Stimulated activated CD4-positive, alpha-beta T cell treated with anti-CD3 and anti-CD28 coated beads, Interleukin-1b, Interleukin-23, amount 100 ng/mL, for 1 hour (primary cell): ENCODE measurements at places on chromosomes 13 and 19.

GRCh38 chr13:95858286-95859075 lies 181.5 kb downstream of the DNAJC3 start:
- no peak for DNase-seq

- no peak for DNase-seq
These were observed 82.8 kb upstream of the MTIF3 start for GRCh38 chr13:27533155-27533643.

DNA sequence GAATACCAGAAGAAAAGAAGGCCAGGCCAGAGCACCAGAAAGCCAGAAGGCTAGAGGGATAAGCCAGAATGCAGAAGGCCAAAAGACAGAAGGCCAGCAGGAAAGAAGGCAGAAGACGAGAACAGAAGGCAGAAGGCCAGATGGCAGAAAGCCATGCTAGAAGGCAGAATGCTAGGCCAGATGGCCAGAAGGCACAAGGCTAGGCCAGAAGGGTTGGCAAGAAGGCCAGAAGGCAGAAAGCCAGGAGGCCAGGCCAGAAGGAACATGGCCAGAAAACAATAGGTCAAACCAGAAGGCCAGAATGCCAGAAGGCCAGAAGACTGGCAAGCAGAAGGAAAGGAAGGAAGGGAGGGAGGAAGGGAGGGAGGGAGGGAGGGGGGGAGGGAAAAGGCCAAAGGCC lies 188.8 kb downstream of the TUBA3C start:
- DNase-seq = no peak

DNA sequence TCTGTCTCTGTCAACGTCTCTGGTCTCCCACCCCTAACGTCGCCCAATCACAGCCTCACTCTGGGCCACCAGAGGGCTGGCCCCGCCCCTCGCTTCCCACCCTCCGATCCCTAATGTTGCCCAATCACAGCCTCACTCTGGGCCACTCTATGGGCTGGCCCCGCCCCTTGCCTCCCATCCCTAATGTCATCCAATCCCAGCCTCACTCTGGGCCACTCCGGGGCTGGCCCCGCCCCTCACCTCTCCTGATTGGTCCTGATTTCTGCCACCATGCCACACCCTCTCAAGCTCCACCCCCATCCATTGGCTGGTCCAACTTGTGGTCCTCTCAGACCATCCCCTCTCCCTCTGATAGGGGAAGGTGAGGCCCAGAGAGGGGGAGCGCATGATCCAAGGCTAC lies 24.9 kb downstream of the CELF5 start:
- DNase-seq = no peak

GRCh38 chr13:86986448-86986847 lies 684.7 kb upstream of the SLITRK5 start:
- no peak for DNase-seq

DNA sequence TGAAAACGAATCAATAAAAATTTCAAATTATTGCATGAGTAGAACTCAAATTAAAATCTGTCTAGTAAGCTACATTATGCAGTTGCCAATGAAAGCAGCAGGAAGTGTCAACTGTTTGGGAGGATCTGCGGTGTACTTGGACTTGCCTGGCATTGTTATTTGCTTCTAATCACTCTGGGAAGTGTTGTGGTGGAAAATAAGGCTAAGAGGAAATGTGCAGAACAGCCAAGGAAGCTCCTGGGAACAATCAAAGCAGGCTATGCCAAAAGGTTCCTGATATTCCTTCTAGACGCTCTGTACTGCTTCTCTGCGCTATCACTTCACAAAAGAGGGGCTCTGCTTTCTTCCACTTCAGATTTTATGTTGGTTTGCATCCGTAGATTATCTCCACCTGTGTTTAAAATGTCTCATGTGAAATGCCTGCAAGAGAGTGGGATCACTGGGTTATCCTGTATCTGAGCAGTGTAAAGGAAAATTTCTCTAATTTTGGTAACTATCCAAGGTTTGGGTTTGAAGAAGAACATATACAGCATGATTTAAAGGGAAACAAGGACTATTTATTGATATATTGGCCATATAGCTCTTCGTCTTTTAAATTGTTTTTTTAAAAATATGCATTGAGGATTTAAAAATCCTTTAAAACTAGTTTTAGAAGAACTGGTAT lies 182.7 kb upstream of the CSNK1A1L start:
- DNase-seq = no peak

- no peak for DNase-seq
These were observed 184.6 kb downstream of the LIG4 start for GRCh38 chr13:108030769-108031168.

- DNase-seq = no peak
These were observed 24.8 kb downstream of the RANBP3 start for GRCh38 chr19:5953030-5953589.

DNA sequence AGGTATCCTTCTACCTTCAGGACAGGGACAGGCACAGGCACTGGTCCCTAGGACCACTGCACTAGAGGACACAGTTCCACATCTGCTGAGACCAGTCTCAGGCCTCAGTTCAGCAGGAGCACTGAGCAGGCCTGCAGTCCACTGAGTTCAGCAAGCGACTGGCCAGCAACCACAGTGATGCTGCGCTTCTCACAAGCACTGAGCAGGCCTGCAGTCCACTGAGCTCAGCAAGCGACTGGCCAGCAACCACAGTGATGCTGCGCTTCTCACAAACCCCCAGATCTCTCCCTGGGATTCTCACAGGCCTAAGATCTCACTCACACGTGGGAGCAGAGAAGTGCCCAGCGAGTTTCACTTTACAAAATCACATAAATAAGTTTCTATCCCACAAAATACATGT lies 140.6 kb downstream of the IRS2 start:
- DNase-seq = no peak

GRCh38 chr19:17739121-17739875 lies 12.0 kb upstream of the FCHO1 start:
- no peak for DNase-seq

DNA sequence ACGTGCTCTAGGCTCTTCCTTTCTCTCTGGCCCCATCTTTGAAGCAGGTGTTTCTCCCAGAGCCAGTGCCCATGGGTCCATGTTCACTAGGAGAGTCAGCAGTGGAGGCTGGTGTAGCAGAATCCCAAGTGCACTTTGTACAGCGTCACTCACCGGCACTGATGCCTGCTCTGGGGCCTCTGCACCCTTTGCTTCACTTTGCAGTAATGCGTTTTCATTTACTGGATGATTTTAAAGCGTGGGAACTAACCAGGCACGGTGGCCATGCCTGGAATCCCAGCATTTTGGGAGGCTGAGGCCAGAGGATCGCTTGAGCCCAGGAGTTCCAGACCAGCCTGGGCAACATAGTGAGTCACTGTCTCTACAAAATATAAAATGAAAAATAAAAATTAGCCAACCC lies 30.7 kb downstream of the SLC25A42 start:
- DNase-seq = no peak

DNA sequence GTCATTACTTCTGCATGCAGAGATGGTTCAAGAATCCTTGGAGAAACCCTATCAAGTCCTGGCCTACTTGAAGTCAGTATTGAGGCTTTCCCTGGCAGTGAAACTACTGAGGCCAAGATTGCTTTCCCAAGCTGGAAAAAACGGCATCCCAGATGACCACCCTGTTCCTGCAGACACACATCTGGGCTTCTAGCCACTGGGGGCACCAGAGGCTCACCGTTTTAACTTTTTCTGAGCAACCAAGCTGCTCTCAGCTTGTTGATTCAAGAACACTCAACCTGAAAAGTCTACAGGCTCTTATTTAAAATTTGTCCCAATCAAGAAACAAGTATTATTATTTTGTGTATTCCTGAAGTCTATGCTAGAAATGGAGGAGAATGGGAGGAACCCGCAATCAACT lies 66.6 kb downstream of the SPRYD7 start:
- DNase-seq = no peak

DNA sequence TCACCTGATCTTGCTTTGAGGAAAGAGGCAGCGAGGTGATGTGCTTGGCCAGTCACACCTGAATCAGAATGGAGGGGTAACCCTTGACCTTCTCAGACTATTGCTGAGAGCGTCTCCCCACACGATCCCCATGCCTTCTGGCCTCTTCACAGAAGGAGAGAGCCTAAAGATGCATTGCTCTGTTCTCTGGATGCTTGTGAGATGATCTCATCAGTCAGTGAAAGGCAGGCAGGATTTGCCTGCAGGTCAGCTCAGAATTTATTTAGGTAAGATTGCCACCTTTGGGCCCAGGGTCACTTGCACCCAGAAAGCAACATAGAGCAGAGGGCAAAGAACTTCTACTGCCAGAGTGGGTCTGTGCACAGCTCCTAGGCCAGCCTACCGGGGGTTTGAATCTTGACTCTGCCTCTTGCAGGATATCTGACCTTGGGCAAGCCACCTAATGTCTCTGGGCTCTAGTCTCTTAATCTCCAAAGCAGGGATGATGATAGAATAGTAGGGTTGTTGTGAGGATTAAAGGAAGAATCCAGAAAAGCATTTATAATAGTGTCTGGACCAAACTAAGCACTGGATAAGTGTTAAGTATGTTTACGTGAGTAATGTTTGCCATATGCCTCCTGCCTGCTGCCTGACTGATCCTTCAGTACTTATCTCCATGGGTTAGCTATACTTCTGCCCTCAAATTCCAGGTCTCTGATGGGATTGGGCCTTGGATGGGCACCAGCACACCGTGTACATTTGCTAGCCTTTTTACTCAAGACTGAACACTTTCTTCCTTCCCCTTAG lies 8.4 kb upstream of the FLT1 start:
- no peak for DNase-seq

DNA sequence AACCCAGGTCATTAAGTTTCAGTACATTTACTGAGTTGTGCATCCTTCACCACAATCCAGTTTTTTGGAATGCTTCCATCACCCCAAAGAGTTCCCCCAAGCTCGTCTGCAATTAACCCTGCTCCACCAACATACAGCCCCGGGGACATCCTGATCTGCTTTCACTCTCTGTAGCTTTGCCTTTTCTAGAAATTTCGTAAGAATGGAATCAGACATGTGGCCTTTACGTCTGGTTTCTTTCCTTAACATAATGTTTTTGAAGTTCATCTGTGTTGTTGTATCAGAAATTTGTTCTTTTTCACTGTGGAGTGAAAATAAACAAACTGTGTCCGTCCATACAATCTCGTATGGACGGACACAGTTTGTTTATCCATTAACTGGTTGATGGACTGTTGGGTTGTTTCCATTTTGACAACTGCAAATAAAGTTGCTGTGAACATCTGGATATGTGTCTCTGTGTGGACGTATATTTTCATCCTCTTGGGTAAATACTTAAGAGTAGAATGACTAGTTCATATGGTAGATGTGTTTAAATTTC lies 2.9 kb downstream of the KLHL26 start:
- DNase-seq = no peak

DNA sequence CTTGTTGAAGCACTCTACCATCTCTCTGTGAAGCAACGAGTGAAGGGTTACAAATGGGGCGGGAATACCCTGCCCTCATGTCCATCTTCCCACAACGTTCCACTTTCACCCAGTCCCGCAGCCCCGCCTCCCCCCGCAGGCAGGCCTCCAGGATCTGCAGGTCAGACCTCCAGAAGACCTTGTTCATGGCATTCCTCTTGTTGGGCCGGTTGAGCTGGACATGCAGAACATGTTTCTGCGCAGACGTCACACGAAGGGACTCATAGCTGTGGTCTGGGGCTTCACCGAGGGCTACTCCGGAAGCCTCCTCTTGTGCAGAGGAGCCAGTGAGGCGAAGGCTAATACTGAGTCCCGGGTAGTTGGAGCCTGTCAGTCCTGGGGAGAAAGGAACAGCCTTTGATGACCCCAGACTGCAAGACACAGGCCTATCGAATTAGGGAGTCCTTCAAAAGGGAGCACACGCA lies 420 bp downstream of the ECH1 start:
- DNase-seq = no peak

- DNase-seq = no peak
These were observed 1616.2 kb upstream of the SPRY2 start for GRCh38 chr13:81957121-81957520.

- no peak for DNase-seq
These were observed 230.6 kb downstream of the KLF12 start for GRCh38 chr13:73903561-73903960.

DNA sequence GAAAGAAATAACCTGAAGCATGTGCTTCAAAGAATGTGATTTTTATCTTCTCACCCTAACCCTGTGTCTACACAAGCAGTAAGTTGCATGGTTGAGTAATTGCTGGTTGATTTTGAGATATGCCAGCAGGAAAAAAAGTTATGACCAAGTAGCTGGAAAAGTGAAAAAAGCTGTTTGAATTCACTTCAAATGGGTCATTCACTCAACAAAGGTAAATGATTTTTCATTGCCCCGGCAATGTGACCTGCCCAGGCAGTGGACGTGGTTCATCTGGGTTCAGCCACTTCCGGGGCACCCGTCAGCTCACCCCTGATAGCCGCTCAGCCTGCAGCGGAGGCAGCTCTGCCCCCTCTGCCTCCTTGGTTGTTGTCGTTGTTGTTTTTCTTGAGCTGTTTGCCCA lies 18.5 kb downstream of the TNFRSF19 start:
- no peak for DNase-seq

DNA sequence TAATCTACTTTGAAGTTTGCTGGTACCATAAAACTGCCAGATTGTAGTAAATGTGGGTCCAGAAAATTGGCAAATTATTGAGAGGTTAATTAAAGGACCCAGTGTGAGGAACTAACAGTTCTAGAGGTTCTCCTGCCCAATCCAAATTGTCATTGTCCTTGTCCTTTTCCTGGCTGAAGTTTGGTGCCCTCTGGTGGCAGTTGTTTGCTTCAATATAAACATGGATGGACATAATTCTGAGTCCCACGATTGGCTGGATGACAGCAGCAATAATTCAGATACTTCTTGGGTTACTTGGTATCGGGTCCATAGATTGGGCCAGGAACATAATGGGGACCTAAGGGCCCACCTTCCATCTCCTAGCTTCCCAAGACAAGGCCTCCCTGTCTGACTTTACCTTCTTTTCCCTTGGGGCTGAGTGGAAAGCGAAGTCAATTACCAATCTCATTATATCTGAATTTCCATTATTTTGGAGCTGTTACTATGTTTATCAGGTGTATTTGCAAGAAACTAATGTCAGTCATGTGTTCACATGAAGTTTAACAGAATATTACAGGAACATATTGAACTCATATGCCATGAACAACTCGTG lies 33.8 kb upstream of the GARRE1 start:
- no peak for DNase-seq

GRCh38 chr13:77333594-77333993 lies 6.7 kb upstream of the MYCBP2 start:
- no peak for DNase-seq

DNA sequence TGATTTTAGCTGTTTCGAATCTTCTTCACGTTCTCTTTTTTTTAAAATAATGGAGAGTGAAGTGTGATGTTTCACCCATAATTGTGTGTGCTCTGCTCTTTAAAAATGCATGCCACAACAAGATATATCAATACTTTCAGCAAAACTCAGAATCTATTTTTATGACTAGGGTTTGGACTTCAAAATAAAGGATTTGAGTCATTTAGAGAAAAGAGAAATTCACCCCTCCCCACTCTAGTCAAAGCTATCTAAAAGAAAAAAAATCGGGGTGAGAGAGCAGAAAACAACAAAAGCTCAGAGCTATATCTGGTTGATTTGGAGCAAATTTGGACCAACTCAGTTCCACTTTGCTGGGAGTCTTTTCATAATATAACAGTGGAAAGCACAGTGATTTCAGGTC lies 244.5 kb downstream of the DNAJC15 start:
- DNase-seq = no peak
